ENCODE measurements at places on chromosomes 3 and 15.

DNA sequence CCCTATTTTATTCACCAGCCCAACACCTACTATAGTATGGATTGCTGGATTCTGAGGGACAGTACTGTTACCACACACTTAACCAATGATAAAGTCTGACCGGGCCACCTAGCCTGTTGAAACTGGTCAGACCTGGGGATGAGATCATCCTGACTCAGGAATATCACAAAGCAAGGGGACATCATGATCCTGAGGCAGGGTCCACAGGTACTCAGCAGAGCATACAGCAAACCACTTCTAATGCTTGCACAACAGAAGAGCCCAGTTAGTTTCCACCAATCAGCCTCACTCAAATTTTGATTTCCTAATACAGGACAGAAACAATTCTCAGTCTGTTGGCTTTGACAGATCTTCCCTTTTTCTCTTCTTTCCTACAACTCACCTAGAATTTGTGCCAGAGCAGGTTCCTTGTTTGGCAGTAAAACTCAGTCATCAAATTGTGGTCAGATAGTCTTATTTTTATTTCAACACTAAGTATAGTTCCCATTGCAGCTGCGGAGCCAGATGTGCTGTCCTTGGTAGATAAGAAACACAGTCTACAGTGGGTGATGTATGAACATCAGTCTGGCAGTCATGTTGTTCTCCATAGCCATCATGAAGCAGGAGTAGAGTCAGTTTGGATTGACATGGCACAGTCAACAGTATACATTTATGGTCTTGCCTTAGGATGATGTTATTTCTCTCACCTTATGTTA, 90.1 kb upstream of the PRR23C start:
- DNase-seq = no peak

- no peak for DNase-seq
Measured at GRCh38 chr3:127717357-127718244, 44.8 kb downstream of the ABTB1 start.

- DNase-seq = no peak
Measured at GRCh38 chr15:63449731-63450130, 54.7 kb upstream of the USP3 start.

DNA sequence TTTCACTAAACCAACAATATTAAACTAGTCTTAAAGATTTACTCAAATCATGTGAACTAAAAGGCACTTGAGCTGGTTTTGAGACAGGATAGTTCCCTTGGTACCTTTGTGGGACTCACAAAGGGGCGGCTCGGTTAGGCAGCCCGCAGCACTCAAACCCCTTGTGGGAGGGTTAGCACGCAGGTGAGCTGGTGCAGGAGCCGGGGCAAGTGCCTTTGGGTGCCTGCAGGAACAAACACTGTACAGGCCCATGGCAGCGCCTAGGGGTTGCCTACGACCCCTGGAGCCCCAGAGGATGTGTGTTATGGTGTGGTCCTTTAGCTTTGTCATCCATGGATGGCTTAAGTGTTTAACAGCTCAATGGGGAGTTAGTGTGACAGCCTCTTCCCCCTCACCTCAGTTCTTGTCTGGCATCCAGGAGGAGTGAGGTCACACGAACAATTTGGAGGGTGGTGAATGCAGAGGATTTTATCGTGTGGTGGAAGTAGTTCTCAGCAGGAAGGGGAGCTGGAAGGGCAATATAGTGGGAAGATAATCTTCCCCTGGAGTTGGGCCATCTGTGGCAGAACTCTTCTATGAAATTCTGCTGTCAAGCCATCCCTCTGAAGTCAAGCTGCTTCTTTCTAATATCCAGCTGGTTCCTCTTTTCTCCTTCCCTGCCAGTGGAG, 470.9 kb downstream of the RBMS3 start:
- DNase-seq = no peak

DNA sequence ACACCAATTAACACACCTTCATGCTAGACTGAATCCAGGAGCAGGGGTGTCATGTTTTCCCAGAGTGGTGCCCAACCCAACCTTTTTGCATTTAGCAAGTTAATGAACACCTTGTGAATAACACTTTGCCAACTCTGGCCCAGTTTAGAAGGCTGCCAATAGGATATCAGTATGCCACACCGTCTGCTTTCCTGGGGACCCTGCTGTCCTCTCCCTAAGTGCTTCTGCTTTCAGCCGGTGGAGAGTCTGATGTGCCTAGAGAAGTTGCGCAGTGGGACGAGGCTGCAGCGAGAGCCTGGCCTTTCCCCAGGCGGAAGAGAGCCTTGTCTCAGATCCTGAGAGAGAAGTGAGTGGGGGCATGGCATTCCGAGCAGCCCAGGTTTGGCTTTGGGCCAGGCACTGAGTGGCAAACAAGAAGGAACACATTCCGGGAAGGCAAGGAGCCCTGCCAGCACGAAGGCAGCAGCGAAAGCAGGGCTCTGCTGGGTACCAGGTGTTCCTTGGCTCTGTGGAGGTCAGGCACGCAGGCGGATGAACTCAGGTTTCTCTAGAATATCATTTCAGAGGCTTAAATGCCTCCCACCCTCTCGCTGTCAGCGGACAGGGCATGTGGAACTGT, 36.9 kb downstream of the SENP8 start:
- DNase-seq = no peak

DNA sequence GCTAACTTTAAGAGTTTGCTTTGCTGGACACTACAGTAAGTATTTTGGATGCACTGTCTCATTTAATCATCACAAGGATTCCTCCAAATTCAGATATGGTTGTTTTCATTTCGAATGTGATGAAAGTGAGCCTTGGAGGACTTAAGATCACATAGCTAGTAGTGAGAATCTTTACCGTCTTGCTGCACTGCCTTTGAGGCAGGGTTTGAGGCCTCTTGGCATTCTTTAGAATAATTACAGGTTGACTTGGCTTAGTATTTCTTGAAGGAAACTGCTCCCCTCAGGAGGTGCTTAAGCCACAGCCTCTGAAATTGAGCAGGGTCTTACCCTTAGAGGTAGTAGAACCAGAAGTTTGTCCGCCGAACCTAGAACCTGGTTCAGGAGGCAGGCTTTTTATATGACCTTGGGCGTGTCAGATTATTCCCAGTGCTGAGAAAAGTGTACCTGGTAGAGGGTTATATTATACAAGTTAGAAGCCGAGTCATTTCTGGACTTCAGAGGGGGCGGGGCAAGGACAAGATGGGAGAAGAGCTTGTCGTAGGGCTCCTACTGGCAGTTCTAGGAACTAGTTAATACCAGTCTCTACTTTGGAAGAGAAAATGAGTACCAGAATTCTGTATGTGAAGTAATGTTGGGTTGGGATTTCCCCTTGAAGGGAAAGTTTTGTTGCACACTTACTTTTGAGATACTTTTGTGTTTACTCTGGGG, 1.1 kb downstream of the TFG start:
- peak; percentile 56 for DNase-seq

Data from CD4-positive, alpha-beta T cell treated with Interleukin-2 at 100 ng/mL for 4 hours (primary cell).